ENCODE measurements at places on chromosomes 13 and 19. TPM values are rescaled to one million over a fixed set of nuclear protein-coding genes. Genes with fewer than 3 reads are reported as not detected.

Gene METTL21C
- total RNA-seq = not detected

Gene GZMM
- 0.60 TPM for total RNA-seq

Gene ZNF730
- 32.6 TPM for total RNA-seq

Gene MATK
- 28.3 TPM for total RNA-seq

Gene PSG1
- not detected for total RNA-seq

Gene PPFIA3
- total RNA-seq = 27.3 TPM

Gene CLDND2
- total RNA-seq = 2.1 TPM

Gene GPC6
- 24.3 TPM for total RNA-seq

Gene COMMD6
- 136 TPM for total RNA-seq

Gene MAST1
- total RNA-seq = 27.3 TPM

Gene SULT2A1
- total RNA-seq = 0.18 TPM

Gene NOVA2
- total RNA-seq = 15.6 TPM

DNA sequence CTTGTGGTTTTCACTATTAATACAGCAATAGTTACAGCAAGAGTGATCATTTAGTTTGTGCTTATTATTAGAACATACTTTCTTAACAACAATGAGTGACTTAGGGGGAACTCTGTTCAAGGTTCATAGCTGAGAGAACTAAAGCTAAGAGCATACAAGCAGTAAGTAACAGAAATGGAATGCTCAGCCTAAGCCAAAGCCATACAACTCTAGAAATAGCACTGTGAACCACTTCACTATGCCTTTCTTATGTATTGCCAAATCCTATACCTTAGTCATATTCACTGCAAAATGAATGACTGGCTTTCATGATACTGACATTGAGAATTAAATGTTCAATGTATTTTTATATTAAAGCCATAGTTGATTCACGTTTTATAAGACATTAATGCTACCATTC lies 599.7 kb upstream of the SLITRK1 start:
- no peak overlapping the region for H3K4me3 ChIP-seq
- DNase-seq = no peak
- no peaks in the 10 kb centered on the region for H3K4me1 ChIP-seq
- no peaks in the 10 kb centered on the region for H3K36me3 ChIP-seq
- H3K27me3 ChIP-seq = no peaks in the 10 kb centered on the region

DNA sequence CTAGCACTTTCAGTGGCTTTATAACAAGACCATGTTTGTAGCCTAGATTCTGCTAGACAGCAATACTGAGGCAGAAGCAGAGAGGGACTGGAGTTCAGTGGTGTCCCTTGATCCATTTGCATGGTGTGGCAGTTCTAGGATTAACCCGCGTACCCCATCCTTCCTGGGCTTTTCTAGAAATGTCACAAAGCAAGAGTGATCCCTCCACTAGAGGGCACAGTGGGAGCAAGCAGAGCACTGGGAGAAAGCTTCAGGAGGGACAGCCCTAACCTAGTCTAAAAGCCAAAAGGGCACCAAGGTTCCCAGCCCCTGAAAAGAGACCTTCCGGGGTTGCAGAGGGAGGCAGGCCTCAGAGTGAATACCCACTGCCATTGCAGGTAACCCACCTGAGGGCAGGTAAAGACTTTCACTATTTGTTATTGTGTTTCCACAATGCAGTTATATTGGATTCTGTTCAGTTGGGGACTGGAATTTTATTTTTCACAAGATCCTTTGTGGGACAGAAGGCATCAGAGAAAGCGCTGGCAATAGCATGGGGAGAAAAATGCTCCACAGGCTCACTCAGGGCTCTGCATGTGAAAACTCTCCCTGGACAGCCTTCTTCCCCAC lies 170.6 kb downstream of the FLT1 start:
- peaks cover 39% of the 10 kb centered on the region for H3K36me3 ChIP-seq
- H3K4me1 ChIP-seq = peaks cover 19% of the 10 kb centered on the region
- H3K27ac ChIP-seq = no peak overlapping the region
- DNase-seq = peak; percentile 75
- H3K4me3 ChIP-seq = no peak overlapping the region

DNA sequence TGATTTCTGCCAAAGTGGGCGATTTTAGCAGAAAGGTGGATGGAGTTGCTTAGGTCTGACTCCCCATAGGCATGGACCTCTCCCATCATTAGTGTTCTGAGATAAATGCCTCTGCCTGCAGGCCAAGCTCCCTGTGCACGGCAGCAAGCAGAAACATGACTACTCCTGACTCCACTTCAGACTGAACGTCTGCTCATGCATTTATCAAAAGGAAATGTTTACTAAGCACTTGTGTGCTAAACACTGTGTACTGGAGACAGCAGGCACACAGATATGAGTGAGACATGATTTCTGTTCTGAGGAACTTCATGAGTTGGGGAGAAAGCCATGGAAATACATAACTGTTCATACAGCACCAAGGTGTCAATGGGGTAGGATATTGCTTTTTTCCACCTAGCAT lies 149.6 kb downstream of the MIPEP start:
- no peaks in the 10 kb centered on the region for H3K27me3 ChIP-seq
- peaks cover 13% of the 10 kb centered on the region for H3K4me1 ChIP-seq
- DNase-seq = no peak
- H3K36me3 ChIP-seq = 0 out of 2 replicates have a peak, but pooled peaks cover 3% of the 10 kb centered on the region
- H3K27ac ChIP-seq = no peak overlapping the region
- H3K4me3 ChIP-seq = no peak overlapping the region

DNA sequence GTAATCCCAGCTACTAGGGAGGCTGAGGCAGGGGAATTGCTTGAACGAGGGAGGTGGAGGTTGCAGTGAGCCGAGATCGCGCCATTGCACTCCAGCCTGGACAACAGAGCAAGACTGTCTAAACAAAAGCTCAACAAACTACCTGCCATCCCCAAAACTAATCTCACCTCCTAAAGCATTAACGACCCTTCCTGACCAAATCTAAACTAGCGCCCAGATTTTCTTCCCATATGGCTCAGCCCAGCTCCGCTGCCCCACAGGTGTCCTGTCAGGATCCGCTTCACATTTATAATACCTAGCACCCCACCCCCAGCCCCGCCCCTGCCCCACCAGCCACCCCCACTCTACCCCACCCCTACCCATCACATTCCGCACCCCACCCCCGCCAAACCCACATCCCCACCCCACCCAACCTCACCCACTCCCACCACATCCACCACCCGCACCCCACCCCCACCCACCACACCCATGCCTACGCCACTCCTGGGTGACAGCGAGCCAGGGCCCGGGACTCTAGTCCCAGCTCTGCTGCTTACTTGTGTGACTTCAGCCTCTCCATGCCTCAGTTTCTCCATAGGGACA lies 599 bp downstream of the C19orf12 start:
- peaks cover 32% of the 10 kb centered on the region for H3K4me1 ChIP-seq
- no peaks in the 10 kb centered on the region for H3K36me3 ChIP-seq
- no peaks in the 10 kb centered on the region for H3K27me3 ChIP-seq
- H3K27ac ChIP-seq = peak overlapping the region; percentile 77
- DNase-seq = no peak

GRCh38 chr13:41222259-41222852 lies 28.0 kb upstream of the KBTBD7 start:
- no peak overlapping the region for H3K27ac ChIP-seq
- H3K4me1 ChIP-seq = no peaks in the 10 kb centered on the region
- no peaks in the 10 kb centered on the region for H3K36me3 ChIP-seq
- peak; percentile 60 for DNase-seq

DNA sequence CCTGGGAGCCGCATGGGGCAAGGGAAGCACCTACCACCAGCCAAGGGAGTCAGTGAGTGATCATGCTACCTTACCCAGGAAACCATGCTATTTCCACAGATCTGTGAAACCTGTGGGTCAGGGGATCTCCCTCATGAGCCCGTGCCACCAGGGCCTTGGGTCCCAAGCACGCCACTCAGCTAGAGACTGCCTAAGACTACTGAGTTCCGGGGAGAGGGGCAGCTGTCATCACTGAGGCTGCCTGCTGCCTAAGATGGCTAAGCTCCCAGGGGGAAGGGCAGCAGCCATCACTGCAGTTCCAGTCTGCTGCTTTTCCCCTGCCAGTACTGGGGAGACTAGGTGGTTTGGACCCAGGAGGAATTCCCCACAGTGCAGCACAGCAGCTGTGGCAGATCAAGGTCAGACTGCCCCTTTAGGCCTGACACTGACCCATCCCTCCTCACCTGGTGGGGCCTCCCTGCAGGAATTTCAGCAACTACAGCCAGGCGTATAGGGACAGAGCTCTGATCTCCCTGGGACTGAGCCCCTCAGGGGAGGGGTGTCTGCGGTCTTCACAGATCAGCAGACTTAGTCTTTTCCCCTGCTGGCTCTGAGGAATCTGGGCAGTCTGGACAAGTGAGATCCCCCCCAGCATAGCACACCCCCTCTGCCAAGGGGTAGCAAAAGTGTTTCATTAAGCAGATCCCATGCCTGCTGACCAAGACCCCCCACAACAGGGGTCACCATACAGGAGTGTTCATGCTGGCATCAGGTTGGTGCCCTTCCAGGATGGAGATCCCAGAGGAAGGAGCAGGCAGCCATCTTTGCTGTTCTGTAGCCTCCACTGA lies 26.9 kb downstream of the VSTM2B start:
- H3K36me3 ChIP-seq = peaks cover 25% of the 10 kb centered on the region
- DNase-seq = no peak
- H3K27ac ChIP-seq = no peak overlapping the region
- peaks cover 33% of the 10 kb centered on the region for H3K27me3 ChIP-seq
- H3K4me1 ChIP-seq = no peaks in the 10 kb centered on the region

GRCh38 chr13:51260154-51260553 lies 38.0 kb downstream of the FAM124A start:
- H3K27me3 ChIP-seq = no peaks in the 10 kb centered on the region
- no peak overlapping the region for H3K4me3 ChIP-seq
- peaks cover 72% of the 10 kb centered on the region for H3K36me3 ChIP-seq

- H3K36me3 ChIP-seq = no peaks in the 10 kb centered on the region
- no peak overlapping the region for H3K4me3 ChIP-seq
- H3K27ac ChIP-seq = no peak overlapping the region
- no peaks in the 10 kb centered on the region for H3K27me3 ChIP-seq
Observed at GRCh38 chr13:98922306-98922705, 55.6 kb downstream of the DOCK9 start.

DNA sequence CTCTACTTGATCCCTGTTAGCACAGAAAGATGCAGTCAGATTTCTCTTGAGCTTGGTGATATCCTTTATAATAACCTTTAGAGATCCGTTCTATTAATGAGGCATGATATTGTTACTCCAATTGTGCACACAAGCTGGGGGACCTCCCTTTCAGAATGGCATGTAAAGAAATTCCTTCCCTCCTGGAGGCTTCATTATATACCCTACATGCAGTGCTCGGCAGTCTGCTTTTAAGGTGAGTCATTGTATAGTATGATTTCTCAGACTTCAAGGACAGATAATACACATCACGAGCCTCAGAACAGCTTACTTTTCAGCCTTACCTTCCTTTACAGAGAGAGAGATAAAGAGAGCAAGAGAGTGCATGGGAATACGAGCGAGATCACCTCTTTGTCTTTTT lies 261.3 kb downstream of the ATP8A2 start:
- no peak for DNase-seq
- no peaks in the 10 kb centered on the region for H3K27me3 ChIP-seq
- no peak overlapping the region for H3K4me3 ChIP-seq
- peaks cover 45% of the 10 kb centered on the region for H3K4me1 ChIP-seq
- H3K27ac ChIP-seq = no peak overlapping the region

GRCh38 chr13:18995259-18995873 lies 186.3 kb downstream of the TUBA3C start:
- peaks cover 31% of the 10 kb centered on the region for H3K27me3 ChIP-seq
- peaks cover 94% of the 10 kb centered on the region for H3K36me3 ChIP-seq
- H3K4me1 ChIP-seq = no peaks in the 10 kb centered on the region
- H3K27ac ChIP-seq = no peak overlapping the region
- DNase-seq = no peak

GRCh38 chr13:63351081-63351480 lies 1935.4 kb upstream of the PCDH20 start:
- DNase-seq = no peak
- no peaks in the 10 kb centered on the region for H3K27me3 ChIP-seq
- no peaks in the 10 kb centered on the region for H3K36me3 ChIP-seq
- H3K4me3 ChIP-seq = no peak overlapping the region
- H3K27ac ChIP-seq = no peak overlapping the region

DNA sequence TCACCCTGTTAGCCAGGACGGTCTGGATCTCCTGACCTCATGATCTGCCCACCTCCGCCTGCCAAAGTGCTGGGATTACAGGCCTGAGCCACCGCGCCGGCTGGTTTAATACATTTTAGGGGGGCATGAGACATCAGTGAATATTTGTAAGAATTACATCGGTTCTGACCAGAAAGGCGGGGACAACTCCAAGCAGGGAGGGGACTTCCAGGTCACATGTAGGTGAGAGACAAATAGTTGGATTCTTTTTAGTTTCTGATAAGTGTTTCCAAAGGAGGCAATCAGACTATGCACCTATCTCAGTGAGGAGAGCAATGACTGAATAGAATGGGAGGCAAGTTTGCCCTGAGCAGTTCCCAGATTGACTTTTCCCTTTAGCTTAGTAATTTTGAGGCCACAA lies 3.7 kb upstream of the ZNF552 start:
- no peak for DNase-seq
- no peaks in the 10 kb centered on the region for H3K27me3 ChIP-seq
- peak overlapping the region; percentile 96 for H3K27ac ChIP-seq
- peaks cover 13% of the 10 kb centered on the region for H3K36me3 ChIP-seq

- no peak overlapping the region for H3K27ac ChIP-seq
- no peaks in the 10 kb centered on the region for H3K4me1 ChIP-seq
- no peaks in the 10 kb centered on the region for H3K27me3 ChIP-seq
- H3K4me3 ChIP-seq = no peak overlapping the region
- H3K36me3 ChIP-seq = no peaks in the 10 kb centered on the region
Observed at GRCh38 chr19:16244091-16244490, 46.4 kb downstream of the AP1M1 start.

GRCh38 chr13:102395174-102395573 lies 6.7 kb downstream of the FGF14 start:
- no peak for DNase-seq
- peak overlapping the region; percentile 90 for H3K27ac ChIP-seq
- no peaks in the 10 kb centered on the region for H3K36me3 ChIP-seq

DNA sequence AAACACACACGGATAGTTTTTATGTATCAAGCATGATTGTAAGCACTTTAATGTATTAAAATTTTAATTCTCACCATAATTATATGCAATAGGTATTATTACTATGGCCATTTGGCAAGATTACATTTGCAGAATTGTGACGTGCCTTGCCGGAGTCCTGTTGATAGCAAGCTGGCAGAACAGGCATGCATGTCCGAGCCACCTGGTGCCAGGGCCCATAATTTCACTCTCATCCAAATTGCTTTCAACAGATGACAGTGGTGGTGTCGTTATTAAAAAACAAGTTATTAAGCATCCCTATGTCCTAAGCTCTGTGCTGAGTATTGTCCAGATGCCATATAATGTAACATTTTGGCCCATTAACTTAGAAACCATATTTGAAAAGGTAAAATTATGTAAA lies 374.3 kb downstream of the FOXO1 start:
- no peaks in the 10 kb centered on the region for H3K4me1 ChIP-seq
- H3K27ac ChIP-seq = no peak overlapping the region
- no peak overlapping the region for H3K4me3 ChIP-seq

GRCh38 chr13:27917121-27917947 lies 2.5 kb upstream of the PDX1 start:
- no peak overlapping the region for H3K27ac ChIP-seq
- H3K4me3 ChIP-seq = peak overlapping the region; percentile 59
- peaks cover 98% of the 10 kb centered on the region for H3K27me3 ChIP-seq
- peak; percentile 45 for DNase-seq
- no peaks in the 10 kb centered on the region for H3K36me3 ChIP-seq

- no peaks in the 10 kb centered on the region for H3K36me3 ChIP-seq
- H3K4me1 ChIP-seq = no peaks in the 10 kb centered on the region
- DNase-seq = no peak
- H3K27me3 ChIP-seq = no peaks in the 10 kb centered on the region
Observed at GRCh38 chr13:67308004-67308772, 78.1 kb upstream of the PCDH9 start.

GRCh38 chr13:31053896-31054295 lies 107.8 kb downstream of the HSPH1 start:
- no peak overlapping the region for H3K4me3 ChIP-seq
- no peaks in the 10 kb centered on the region for H3K27me3 ChIP-seq
- peaks cover 8% of the 10 kb centered on the region for H3K4me1 ChIP-seq
- no peaks in the 10 kb centered on the region for H3K36me3 ChIP-seq
